CD4-positive, alpha-beta T cell treated with Interleukin-12 subunit alpha and Interleukin-12 subunit beta, for 1 hour (primary cell): ENCODE measurements at places on chromosomes 11 and 22.

DNA sequence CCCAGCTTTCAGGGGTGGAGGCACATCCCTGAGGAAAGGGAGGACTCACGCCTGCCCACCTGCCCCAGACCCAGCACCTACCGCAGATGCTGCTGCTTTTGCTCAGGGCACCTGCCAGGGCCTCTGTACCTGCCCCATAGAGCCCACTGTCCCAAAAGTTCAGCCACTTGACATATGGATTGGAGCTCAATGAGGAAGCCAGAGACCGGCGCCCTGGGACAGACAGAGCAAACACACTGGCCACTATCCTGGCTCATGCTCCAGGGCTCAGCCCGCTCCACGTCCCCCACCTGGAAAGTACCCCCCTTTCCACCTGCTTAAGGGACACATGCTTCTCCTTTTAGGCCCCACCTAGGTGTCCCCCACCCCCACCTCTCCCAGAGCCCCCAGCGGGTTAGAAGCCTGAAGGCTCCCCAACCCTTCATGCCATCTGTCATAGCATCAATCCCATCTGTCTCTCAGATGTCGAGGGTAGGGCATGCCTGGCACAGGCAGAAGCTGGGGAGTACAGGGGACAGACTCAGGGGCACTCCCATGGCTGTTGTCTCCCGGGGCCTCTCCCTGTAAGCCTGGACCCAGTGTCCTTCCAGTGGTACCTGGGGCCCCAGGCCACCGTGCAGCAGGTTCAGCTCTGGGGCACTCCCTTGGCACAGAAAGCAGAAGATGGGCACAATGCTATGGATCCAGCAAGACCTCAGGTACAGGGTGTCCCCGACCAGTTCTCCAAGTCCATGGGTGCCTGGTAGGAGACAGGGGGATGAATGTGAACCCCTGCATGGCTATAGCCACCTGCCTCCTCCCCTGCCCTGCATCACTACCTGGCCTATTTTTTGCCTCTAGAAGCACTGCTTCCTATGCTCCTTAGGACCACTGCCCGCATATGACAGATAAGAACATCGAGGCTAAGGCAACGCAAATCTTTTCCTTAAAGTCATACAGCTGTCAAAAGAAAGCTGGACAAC, 2.2 kb upstream of the P2RX6 start:
- no peak for DNase-seq

DNA sequence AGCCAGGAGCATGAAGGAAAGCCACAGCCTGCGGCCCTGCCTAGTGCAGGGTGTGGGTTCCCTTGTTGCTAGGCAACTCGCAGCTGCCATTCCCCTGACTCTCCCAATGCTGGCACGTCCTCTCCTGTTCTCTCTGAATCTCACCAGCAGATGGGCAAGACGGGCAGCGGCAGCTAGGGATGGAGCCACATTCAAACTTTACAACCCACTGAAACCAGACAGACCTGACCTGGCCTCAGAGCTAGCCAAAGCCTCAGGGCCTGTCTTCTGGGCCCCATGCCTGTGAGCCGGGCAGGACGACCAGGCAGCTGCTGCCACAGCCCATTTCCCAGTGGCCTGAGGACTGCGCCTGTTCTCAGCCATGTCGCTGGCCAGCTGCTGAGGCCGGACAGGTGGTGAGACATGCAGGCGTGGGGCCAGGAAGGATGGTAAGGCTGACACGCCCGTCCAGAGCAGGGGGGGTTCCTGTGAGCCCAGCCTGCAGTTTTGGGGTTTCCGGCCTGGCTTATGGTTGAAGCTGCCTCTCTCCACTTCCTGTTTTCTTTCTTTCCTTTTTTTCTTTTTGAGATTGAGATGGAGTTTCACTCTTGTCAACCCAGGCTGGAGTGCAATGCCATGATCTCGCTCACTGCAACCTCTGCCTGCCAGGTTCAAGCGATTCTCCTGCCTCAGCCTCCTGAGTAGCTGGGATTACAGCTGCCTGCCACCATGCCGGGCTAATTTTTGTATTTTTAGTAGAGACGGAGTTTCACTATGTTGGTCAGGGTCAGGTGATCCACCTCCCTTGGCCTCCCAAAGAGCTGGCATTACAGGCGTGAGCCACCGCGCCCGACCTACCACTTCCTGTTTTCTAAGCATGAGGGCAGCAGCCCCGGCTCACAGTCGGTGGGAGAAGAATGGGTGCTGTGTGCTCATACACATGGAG, 4.1 kb downstream of the SUN2 start:
- peak; percentile 83 for DNase-seq

- DNase-seq, result no peak
Observed at GRCh38 chr11:76654980-76655379, 15.6 kb downstream of the LRRC32 start.

- no peak for DNase-seq
Observed at GRCh38 chr11:97833412-97833811, 1187.3 kb upstream of the CNTN5 start.

DNA sequence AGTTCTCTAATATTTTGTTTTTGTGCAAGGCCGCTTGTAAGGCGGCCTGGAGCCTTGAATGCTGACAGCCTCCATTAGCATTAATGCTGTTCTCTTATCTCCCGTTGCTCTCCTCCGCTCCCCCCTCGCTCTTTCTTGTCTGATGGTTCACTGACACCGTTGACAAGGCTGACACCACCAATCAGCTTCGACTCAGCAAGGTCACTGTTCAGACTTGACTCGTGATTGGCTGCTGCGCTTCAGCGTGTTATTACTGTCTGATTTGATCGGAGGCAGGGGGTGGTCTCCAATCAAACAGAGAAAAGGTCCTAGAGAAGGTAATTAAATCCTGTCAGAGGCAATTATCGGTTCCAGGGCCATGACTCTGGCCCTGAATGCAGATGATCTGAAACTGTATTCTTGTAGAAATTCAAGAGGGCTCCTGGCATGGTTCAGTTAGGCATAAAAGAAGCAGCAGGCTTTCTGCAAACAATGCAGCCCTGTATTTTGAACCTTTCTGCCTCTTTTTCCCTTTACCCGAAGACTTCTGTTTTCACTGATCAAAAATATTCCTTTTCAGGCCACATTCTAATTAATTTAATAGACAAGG, 49.3 kb upstream of the MPPED2 start:
- DNase-seq, result no peak

GRCh38 chr22:32016081-32016480, 27.0 kb upstream of the SLC5A1 start:
- no peak for DNase-seq
